Fibroblast of upper back skin (primary cell): ENCODE measurements at places on chromosomes 16 and 17.

DNA sequence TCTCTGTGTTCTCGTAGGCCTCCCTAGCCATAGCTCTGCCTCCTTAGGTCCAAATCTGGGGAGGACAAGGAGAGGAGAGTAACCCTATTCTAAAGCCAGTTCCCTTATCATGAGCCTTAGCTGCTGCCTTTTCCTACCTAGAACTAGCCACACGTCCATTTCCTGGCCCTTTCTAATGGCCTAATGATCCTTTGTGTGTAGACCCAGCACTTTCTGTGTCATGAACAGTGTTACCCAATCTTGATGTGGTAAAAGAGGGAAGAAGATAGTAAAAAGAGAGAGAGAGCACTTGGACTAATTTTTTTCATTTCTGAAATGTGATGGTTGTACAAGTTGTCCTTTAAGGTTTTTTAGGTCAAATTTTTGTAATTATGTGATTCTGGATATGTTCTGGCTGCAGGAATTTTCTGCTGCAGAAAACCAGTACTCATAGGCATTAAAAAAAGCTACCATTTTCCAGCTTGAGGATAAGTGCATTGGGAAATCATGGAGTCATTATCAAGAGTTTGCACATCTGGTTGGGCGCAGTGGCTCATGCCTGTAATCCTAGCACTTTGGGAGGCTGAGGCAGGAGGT is 18.2 kb downstream of the CASC3 start:
- DNase-seq = no peak

DNA sequence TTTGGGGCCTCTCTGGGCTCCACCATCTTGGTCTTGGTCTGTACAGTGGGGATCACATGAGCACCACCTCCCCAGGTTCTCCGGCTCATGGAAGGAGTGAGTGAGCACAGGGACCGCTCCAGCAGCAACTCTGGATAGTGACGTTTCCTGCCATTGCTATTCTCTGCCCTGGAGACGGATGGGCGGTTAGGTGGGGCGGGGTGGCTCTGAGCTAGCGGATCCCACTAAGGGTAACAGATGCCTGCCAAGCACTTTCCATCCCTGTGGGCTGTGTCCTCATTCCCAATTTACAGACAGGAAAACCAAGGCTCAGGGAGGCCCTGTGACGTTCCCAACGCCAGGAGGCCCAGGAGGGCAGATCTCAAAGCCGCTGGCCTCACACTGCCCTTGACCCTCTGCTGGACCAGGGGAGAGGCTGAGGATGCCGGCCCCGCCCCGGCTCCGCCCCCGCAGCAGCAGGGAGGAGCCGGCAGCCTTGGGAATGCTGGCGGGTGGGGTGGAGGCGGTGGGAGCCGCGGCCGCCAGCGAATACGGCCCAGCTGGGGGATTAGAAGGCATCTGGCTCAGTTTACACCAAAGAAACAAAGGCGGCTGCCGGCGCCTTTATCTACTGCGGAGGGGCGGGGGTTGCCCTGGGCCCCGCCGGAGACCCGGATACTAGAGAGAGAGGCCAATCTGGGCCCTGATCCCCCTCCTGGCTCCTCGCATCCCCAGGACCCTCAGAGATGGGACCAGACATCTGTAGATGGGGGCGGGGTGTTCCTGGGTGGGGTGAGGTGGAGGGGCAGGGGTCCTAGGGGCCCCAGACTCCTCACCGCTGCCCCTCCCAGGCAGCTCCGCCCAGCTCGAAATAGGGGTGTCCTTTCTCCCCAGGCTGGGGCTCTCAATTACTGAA is 122.3 kb upstream of the CIBAR2 start:
- peak; percentile 91 for DNase-seq

DNA sequence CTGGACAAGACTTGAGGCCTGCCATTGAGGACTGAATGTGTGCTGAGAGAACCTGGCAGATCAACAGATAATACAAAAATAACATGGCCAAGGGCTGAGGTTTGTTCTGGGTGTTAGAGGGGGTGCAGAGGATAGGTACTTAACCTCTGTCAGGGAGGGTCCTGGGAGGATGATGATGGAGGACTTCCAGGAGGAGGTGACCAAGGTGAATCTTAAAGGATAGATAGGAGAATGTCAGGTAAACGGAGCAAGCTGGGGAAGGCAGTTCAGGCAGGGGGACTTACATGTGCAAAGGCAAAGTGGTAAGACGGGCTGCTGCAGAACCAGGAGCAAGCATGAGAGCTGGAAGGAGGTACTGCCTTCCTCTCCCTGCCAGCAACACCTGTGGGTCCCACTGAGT is 119.8 kb upstream of the PLCG2 start:
- DNase-seq = no peak

DNA sequence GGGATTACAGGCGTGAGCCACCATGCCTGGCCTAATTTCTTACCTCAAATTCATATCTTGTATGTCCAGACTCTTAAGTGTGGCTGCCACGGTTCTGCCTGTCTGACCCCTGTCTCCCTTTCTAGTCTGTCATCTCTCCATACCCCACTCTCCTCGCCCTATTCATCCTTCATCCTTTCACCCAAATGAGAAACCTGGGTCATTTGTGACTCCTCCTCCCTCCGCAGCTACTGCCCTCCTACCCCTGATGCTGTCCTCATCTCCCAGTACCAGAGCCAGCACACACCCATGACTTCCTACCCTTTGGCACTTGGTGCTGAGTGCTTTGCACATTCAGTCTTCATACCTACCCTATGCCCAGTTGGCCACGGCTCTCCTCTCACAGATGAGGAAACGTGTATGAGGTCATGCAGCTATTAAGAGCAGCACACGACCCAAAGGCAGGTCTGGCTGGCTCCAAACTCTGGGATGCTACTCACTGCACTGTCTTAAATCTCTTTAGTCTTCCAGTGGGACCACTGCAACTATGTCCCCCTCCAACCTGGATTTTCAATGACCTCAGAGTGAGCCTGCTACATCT is 1.6 kb downstream of the SPATA32 start:
- DNase-seq = no peak

GRCh38 chr16:74071996-74072535 is 224.5 kb upstream of the PSMD7 start:
- DNase-seq = no peak

GRCh38 chr17:60548990-60549389 is 22.9 kb upstream of the APPBP2 start:
- peak; percentile 31 for DNase-seq

- DNase-seq = no peak
Observed at GRCh38 chr17:46141645-46142044, 51.6 kb downstream of the KANSL1 start.

DNA sequence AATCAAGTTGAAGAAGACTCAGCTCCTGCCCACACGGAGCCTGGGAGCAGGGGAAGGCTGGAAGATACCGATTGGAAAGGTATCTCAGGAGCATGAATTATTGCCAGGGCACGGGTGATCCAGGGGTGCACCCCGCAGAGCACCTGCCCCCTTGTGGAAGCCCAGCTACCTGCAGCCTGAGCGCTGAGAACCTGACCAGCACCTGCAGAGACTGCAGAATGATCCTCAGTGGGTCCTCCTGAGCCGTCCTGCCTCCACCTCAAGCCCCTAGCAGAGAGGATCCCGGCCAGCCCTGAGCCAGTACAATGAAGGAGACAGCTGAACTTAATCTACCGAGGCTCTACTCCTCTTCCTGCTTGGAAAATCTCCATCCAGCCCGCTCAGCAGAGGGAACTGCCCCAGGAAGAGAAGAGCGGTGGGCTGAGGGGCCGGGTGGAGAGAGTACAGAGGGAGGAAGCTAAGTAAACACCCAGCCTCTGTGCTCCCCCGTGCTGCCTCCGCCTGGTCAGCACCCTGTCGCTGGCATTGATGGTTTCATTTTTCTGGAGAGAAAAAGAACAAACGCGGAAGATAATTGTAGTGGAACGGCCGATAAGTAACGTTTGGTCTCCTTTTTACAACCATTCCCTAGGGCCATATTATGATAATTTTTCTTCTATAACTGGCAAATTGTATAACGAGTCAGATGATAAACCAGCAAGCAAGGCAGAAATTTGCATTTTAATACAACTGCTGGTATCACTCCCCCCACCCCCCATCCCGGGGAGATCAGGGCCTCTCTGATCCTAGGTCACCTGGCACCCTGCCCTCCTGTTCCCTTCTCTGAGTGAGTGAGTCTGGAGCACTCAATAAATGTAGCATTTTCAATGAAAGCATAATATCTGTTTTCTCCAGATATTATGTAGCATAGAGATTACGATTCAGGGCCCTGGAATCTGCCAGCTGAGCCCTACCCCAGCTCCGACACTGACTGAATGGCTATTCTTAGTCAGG is 204.5 kb upstream of the RPL38 start:
- DNase-seq = no peak

DNA sequence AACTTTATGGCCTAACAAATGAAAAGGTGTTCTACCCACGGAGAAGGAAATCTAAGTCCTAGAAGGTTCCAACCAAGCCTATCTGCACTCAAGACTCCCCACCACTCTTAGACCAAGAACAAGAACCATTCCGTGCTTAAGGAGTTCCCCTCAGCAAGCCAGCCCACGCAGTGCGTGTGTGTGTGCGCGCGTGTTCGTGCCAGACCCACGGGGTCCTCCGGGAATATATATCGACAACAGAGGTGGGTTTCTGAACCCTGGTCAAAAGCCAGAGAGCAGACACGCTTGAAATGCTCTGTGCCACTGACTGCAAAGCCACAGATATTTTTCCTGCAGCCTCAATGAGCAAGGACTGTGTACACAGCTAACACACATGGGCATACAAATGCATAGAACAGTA is 70.7 kb downstream of the SLC39A11 start:
- DNase-seq = no peak

DNA sequence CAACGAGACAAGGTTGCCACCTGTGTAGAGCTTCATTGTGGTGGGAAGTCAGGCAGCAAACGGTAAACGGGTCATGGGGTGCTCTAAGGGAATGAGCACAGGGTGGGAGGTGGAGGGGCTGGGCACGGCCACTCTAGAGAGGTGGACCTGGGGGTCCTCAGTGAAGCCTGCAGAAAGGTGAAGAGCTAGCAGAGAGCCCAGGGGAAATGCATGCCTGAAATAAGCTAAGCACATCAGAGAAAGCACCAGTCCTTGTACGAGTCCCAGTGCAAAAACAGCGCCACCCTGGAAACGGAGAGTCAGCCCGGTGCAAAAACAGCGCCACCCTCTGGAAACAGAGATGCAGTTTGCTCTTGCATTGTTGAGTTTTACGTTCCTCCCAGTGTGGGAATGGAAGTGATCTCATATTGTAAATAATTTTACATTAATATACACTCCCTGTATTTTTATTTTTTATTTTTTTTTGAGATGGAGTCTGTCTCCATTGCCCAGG is 65.0 kb downstream of the TBC1D16 start:
- DNase-seq = no peak

DNA sequence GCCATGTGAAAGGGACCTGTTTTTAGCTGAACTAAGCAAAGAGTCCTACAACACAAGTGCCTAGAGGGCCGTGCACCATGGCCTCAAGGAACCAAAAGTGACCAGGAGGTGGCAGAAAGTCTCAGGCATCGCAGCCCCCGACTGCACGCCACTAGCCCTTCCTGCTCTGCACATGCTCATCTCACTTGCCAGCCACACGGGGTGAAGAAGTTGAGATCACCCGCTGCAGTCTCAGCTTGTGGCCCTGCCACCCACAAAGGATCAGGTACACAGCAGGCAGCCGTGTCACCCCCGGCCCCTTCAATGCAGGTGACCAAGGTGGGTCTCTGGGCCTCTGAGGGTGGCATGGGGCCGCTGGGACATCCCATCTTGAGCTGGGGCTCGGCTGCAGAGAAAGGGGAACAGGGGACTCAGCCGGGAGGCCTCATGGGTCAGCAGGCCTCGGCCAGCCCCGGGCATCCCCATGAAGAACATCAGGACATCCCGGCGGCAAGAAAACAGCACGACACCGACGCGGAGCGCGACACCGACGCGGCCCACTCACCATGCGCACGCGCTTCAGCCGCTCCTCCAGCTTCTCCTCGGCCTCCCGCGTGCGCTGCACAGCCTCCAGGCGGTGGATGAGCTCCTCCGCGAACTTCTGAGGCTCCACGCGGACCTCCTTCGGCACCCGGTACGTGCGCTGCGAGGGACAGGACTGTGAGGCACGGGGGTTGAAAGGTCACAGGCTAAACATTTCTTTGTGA is 21.0 kb downstream of the PDIA2 start:
- peak; percentile 1 for DNase-seq

DNA sequence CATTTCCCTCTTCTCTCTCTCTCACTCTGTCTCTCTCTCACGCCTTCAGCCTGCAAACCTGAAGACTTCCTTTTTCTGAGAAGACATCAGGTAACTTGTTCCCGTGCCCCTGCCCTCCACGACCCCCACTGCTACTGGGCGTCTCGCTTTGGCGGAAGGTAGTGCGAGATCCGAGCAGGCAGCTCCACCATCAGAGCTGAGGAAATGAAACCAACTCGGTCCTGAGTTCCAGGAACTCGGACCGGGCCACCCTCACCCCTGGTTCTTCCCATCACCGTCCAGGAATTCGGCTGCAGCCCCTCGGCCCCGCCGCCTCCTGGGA is 585 bp downstream of the MLKL start:
- DNase-seq = peak; percentile 9

GRCh38 chr16:80056324-80056723 is 455.8 kb upstream of the MAF start:
- peak; percentile 45 for DNase-seq

GRCh38 chr16:10509534-10510025 is 70.8 kb downstream of the EMP2 start:
- peak; percentile 77 for DNase-seq

GRCh38 chr16:76278980-76279379 is 1.8 kb downstream of the CNTNAP4 start:
- peak; percentile 43 for DNase-seq

DNA sequence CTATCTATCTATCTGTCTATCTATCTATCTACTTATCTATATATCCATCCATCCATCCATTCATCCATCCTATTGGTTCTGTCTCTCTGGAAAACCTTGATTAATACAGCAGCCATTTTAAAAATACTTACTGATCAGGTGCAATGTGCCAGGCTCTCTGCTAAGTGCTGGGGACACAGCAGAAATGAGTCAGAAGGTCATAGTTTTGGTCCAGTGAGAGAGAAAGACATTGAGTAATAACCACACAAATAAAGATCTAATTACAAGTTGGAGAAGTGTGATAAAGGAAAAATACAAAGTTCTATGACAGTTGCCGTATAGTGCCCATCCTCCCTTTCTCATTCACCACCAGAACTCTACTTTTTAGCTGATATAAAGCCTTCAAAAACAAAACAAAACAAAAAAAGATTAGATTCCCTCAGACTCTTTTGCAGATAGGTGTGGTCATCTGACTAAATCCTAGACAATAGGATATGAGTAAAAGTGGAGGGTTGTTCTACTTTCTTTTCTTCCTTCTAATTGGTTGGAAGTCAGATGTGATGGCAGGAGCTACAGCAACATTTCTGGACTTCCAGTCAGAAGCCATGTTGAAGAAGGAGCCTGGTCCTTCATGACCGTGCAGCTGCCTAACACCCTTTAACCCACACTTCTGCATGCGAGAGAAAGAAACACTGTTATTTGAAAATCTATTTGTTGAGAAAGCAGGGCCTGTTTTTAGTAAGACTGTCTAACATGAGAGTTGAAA is 72.0 kb upstream of the TOX3 start:
- no peak for DNase-seq

DNA sequence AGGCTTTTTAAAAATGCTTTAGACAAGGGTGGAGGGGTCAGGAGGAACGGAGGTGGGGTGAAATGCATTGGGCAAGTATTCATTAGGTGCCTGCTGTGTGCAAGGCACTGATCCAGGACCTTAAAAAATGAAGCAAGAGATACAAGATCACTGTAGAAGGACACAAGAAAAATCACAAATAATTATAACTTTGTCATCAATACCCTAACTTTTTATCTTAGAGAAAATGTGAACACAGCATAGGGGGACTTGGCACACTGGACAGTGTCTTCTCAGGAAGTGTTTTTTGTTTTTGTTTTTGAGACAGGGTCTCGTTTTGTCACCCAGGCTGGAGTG is 7.0 kb downstream of the EPOP start:
- no peak for DNase-seq

- DNase-seq = no peak
Observed at GRCh38 chr17:45013021-45013997, 38.1 kb downstream of the DCAKD start.
